ENCODE measurements at places on chromosomes 7 and 10.

DNA sequence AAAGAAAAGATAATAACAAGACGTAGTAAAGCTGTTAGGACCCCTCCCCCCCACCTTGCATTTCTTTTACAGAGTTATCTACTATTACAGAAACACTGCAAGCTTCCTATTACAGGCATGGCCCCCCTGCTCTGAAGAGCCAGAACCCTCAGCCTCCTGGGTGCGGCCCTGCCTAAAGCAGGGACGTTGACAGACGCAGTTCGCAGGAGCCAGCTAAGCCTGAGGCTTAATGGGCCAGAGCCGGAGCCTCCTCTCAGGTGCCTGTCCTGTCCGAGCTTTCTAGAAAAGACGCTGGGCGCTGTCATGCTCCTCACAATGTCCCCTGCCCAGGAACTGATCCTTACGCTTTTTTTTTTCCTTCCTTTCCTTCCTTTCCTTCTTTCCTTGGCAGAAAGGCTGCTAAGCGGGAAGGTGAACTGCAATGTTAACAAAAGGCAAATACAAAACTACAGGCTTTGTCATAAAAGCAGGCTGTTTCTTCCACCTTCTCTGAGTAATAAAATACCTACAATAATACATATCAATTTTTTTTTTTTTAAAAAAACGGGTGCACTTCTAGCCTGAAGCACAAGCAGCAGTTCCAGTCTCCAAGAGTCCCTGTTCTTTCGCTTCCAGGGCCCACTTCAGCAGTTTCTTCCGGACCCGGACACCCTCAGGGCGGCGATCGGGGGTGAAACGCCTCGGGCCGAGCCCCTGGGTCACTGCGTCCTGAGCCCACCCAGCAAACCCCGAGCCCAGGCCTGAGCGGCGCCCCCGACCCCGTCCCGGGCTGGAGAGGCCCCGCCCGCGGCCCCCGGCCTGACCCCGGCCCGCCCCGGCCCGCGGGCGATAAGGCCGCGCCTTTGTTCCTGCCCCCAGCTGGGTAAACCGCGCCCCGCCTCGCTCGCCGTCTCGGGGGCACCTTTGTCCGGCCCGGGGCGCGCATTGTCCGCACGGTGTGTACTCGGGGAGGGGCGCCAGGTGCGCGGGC lies 11.2 kb downstream of the MNX1 start:
- DNase-seq, result no peak

GRCh38 chr7:116173051-116174028 lies 37.0 kb upstream of the TES start:
- no peak for DNase-seq

DNA sequence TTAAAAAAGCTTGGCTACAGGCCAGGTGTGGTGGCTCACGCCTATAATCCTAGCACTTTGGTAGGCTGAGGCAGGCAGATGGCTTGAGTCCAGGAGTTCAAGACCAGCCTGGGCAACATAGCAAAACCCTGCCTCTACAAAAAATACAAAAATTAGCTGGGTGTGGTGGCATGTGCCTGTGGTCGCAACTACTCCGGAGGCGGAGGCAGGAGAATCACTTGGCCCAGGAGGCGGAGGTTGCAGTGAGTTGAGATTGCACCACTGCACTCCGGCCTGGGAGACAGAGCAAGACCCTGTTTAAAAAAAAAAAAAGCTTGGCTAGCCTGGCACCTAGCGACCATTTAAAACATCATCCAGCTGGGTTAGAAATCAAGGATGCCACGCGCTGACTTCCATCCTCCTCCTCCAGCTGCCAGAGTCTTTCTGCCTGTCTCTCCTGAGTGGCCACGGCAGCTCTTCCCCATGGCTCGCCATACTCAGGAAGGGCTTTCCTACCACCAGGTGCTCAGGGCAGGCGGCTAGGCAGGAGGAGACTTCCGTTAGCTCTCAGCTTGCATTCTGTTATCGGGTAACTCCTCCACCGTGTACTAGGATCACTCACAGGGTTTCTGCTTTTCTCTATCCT lies 45.0 kb downstream of the DENND2A start:
- DNase-seq, result no peak

GRCh38 chr10:90042075-90042474 lies 340.7 kb downstream of the KIF20B start:
- DNase-seq, result no peak

DNA sequence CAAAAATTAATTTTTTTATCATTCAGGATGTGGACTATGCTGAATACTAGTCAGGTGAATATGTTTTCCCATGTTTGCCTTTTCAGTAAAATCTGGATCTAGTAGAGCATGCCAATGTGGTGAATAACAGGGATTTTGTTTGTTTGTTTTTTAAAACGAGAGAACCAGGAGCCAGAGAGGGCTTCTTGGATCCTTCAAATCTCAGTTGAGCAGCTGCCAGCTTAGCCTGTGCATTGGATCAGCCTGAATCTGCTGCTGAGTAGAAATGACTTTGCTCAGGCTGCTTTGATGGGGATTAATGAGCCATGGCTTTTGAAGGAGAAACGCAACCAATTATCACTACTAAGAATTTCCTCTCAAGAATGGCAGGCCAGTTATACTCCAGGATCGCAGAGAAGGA lies 493.8 kb downstream of the ARL4A start:
- DNase-seq, result no peak

DNA sequence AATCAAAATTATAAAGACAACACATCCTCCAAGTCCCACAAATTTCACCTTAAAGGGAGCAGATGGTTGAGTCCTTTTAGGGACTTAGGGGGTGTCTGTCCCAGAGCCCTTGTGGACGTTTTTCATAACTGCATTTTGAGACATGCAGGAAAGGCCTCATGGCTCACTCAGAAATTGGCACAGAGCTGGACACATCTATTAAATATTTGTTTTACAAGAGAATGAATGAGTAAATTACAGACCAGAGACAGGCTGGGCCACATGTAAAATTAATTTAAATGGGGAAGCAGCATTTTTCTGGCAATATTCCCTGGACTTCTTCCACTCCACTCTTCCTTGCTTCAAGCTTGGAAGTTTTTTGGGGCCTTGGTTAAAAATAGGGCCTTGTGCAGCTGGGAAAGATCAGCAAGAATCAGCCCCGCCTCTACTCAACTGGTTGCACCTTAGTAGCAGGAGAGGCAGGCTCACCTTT lies 20.0 kb downstream of the LAMB1 start:
- DNase-seq, result no peak

GRCh38 chr7:68043546-68043945 lies 1046.9 kb downstream of the TYW1 start:
- DNase-seq, result no peak

DNA sequence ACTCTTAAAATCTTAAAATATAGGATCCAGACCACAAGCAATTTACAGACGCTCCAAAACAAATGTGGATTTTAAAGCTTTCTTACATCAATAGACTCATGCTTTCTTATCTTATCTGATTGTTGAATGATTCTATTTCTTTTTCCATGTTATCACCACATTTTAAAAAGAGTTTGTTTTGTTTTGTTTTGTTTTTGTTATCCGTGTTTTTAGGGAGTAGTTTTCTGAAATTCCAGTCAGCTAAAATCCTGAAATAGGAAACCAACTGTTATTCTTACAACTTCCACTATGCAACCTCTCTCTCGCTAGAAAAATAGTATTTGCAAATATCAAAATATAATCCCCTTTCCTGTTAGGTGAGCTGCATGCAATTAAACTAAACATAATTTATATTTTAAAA lies 251.0 kb downstream of the PCDH15 start:
- DNase-seq, result no peak

DNA sequence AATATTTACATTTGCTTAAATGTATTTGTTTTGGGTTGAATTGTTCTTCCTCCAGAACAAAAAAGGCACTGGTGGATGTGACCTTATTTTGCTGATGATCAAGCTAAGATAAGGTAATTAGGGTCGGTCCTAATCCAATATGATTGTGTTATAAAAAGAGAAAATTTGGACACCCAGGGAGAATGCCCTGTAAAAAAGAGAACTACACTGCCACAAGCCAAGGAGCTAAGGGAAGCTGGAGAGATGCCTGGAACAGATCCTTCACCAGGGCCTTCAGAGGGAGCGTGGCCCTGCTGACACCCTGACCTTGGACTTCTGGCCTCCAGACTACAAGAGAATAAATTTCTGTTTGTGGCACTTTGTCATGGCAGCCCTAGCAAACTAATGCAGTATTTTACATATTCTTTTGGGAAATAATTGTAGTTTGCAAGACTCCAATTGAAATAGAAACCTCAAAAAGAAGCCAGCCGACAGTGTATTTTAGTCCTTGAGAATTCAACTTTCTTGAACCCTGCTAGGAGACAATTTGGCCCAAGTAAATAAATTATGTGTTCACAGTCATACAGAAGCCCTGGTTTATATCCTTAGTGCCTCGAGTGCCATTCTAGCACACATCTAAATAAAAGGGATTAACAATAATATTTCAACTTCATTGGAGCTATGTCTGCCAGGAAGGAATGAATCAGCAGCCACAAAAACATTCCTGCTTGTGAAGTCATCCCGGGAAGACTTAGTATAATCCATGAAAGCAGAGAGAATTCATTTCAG lies 164.6 kb downstream of the PKD1L1 start:
- DNase-seq, result no peak

DNA sequence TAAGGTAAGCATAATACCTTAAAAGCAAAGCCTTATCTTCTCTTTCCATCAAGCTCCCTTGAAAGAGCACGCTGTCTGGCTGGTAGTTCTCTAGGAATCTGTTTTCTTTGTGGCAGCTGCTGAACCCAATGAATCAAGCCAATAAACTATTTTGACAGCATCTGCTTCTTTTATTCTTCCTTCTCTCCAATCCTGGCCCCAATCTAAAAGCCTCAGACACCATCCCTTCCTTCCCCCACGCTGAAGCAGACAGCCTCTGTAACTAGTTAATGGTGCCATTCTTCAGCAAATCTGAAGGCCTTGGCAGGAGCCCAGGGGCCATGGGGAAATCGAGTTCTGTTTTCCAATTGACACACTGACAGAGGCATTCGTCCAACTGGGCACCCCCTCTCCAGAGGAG lies 186.6 kb upstream of the LYZL1 start:
- no peak for DNase-seq

DNA sequence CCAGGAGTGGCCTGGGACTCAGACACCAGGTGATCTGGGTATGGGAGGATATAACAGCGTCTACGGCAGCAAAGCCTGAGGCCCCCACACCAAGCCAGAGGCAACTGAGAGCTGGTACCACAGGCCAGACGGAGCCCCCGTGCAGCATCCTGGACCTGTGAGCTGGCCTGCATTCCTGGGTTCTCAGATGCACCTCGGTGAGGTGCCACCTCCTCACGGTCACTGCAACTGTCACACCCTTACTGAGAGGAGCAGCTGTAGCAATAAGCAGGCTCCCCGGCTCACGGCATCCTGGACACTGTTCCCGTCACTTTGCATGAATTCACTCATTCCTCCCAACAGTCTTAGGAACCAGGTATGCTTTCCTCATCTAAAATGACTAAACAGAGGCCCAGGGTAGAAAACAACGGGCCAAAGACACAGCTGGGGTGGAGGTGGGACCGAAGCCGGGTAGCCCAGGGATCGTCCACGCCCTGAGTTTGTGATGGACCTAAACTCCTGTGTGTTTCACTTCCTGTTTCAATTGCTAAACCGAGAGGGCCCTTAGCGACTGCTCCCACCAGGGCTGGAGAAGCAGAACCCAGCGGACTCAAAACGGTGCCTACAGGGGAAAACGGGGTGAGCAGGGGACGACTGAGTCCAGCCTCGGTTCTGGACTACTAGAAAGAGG lies 98.7 kb downstream of the CTBP2 start:
- DNase-seq, result no peak

- no peak for DNase-seq
Measured at GRCh38 chr10:68101066-68101465, 8.2 kb upstream of the MYPN start.

DNA sequence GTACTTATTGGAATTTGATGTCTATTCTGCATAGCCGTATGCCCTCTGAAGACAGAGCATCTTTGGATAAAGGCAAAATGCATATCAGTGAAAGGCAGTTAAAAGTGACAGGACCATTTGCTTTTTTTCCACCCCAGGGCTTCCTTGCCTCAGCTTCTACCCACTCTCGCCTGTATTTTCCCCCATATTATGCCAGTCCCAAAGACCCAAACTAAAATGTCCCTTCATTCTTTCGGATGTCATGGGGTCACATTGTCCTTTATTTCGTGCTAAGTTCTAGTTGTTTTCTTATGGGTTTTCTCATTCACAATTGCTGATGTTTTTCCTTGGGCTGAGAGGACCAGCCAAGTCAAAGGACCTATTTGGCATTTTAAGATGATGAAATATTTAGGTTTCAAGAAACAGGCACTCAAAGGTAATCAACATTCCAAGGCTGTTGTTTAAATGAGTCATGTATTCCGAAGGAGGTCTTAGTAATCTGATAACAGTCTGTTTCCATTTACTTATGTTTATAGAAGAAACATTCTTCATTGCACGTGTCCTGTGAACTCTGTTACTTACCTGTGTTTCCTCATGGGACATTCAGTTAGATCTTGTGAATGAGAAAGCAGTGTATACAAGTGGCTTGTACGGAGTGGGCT lies 74.1 kb downstream of the DNAH11 start:
- no peak for DNase-seq

DNA sequence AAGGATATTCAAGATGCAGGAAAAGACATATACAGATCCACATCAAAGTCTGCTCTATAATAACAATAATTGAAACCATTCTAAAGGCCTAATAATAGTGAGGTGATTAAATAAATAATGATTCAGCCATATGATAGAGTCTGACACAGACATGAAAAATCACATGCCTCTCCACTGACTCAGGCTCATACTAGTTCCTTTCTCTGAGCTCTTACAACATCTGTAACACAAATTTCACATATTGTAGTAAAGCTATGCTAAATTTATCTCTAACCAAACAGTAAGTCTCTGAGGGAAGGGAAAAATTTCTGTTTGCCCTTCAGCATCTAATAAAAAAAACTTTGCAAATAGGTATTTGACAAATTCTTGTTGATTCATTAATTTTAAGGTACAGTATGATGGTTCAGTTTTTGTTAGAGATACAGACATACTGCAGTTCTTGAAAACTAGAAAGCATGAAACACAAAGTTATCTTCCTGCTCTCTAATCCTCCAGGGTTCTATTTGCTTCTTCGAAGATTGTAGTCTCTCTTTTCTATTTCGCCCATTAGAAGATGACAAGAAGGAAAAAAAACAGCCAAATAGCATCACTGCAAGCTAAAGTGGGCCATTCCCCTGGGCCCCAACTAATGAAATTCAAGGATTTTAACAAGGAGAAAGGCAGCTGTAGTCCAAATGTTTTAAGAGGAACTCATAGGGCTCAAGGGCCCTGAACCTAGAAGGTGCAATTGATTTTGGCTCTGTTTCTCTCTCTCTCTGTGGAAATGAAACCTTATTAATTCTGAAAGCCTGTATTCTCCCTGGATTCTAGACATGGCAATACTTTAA lies 53.9 kb downstream of the CUBN start:
- no peak for DNase-seq

- DNase-seq, result no peak
Measured at GRCh38 chr10:18659819-18660535, 746 bp downstream of the ARL5B start.

DNA sequence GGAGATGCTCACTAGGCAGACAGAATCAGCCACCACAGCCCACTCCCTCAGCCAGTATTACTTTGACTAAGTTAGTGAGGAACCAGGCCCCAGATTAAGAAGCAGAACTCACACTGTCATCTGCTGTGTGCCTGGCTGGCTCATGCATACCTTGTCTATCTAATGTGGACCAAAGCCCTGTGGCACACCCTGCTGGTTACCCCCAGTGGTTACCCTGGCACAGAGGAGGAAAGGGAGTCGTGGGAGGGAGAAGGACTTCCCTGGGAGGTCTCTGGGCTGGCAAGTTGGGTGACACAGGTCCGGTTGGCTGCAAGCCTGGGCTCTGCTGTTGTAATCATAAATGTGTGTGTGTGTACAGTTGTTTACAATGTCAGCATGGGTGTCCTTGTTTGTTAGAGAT lies 7.5 kb upstream of the SH2D4B start:
- peak; percentile 47 for DNase-seq

- no peak for DNase-seq
Measured at GRCh38 chr10:99908512-99908911, 101.2 kb downstream of the DNMBP start.

Data from activated naive CD4-positive, alpha-beta T cell treated with Interleukin-2 at 50 U/mL for 16 hours (primary cell).